Putamen (tissue), 1 donor: ENCODE measurements at places on chromosomes 3 and 15.

DNA sequence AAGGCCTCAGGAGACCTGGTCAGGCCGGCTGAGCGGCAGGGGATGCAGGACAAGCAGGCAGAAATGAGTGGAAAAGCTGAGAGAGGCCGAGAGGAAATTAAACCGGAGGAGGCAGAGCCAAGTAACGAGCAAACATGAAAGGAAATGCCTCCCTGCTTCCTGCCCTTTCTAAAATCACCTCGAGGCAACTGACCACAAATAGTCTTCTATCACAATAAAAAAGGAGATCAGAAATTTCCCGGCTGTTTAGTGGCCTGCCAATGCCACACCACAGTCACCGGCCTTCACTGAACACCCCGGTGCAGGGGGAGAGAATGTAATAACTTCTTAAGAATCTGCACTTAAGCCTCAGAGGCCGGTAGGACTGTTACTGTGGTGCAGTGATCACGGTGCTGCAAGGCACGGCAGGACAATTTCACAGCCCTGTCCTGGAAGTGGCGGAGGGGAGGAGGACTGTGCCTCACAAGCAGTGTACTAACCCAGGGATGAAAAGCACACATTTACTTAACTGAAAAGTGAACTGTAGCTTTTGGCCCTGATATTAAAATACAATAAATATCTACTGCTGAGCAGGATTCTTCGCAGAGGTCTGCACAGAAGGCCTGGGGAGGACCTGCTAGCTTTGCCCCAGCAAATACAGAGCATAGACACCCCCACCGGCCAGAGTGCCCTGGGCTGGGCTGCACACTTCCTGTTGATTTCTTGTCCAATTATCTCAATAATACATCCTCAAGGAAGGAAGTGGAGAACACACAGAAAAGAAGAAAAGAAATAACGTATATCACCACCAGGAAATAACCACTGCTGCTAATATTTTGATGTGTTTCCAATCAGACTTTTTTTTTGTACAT is 183.5 kb upstream of the NSMCE3 start:
- no peak for DNase-seq

- no peak for DNase-seq
Measured at GRCh38 chr3:115990669-115991068, 367.4 kb downstream of the GAP43 start.

- DNase-seq: no peak
Measured at GRCh38 chr3:27201492-27201891, 167.7 kb downstream of the NEK10 start.

- DNase-seq: no peak
Measured at GRCh38 chr3:179074656-179075055, 3.0 kb upstream of the ZMAT3 start.

DNA sequence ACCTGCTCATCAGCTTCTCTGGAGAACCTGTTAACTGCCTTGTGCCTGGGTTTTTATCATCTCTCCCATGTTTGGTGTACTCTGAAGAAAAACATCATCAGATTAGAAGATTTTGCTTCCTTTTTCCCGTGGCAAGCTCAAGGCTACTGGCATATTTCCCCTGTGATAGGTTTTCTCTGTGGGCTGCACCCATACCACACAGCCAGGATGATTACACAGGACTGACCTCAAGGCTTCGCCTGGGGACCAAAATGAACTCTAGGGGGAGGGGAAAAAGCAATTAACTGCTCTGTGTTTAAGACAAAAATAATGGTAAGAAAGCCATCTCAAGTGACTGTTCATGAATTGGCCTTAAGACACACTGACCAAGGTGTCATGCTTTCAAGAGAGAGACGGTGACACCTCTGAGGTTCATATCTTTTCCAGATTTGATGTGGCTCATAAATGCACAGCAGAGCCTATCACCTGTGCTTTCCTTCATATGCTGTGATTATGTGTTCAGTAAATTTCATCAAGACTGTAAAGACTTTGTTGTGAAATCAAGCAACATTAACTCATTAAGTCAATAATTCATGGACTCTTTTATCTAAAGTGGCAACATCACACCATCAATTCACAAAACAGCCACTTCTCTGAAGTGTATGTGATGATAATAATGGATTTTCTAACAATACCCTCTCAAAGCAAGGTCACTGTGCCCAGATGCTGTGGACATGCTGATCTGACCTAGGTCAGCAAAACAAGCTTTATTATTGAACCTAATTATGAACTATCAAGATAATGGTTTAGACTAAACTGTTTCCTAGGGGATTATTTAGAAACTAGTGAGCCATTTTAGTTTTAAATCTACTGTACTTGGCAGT is 427.9 kb downstream of the WDR72 start:
- no peak for DNase-seq

DNA sequence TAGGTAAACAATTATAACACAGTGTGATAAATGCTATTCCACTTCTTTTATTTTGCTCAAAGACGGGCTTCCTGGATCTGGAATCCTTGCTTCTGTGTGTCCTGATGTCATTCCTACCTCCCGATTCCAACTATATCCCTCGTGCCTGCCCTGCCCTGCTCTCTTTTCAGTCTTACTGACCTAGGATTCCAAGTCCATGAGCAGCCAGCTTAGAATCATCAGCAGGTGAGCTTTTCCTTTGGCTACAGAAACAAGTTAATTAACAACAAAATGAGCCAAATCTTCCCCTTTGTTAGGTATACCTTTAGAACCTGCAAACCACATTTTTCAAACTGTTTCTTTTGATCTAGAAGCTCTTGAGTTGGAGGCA is 21.9 kb upstream of the KPNA1 start:
- no peak for DNase-seq

DNA sequence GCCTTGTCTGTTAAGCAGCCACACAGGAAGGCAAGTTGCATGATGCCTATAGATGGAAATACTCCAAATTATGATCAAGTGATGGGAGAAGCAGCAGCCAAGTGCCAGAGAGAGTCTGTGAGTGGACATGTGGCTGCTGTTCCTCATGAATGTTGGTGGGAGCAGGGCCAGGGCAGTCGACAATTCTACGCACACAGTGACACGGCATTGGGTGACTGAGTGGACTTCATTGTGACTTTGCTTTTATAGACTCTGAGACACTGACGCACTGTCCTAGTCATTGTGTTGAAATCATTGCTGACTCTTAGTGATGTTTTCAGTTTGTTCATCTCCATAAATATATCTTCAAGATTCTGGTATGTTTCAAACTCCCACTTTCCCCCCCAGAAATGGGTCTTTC is 246.3 kb upstream of the SEMA6D start:
- no peak for DNase-seq
